ENCODE measurements at places on chromosomes 12 and 14.

DNA sequence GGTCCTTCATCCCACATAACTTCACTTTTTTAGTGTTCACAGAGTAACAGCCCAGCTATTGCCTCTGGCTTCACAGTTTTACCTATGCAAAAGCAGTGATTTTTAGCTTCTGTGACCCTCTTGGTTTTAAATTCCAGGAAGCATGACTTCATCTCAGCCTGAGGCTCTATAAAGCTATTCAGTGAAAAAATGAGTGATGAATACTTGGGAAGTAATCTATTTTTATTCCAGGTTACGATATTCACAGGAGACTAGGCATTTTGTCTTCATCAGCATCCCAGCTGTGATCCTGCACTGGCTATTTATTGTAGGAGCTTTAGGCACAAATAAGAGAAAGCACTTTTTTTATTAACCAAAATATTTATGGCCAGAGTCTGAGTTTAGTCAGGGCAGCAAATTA is 164.8 kb downstream of the SNAPC1 start:
- DNase-seq = no peak

DNA sequence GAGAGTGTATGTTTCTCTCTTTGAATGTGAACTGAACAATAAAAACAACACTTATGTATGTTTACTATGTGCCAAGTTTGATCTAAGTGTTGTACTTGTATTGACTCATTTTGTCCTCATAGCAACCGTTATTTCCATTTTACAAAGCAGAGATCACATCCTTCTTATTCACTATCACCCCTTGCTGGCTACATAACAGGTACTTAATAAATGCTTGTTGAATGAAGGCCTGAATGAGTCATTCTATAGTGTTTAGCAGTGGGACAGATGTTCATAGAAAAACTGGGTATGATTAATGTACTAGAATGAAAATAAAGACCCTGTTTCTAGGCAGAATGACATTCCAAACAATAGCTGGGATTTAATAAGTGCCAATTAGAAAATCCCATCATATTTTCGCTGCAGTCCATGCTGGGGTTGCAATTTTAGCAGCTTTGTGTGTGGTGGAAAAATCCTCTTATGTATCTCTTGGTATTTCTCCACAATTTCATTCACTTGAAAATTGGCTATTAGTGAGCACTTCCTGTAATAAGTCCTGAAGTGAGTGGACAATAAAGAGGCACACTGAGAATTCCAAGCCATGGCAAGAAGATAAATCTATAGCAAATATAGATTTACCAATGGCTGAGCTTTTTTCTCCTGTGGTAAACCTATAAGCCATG is 86.0 kb downstream of the FAR2 start:
- no peak for DNase-seq

- no peak for DNase-seq
These were observed 54.7 kb downstream of the DICER1 start for GRCh38 chr14:95102680-95103044.

GRCh38 chr12:95055057-95055456 is 18.4 kb downstream of the NR2C1 start:
- no peak for DNase-seq

- DNase-seq = no peak
These were observed 177.5 kb downstream of the ADGRD1 start for GRCh38 chr12:131131077-131131807.

- DNase-seq = no peak
These were observed 207.3 kb downstream of the TTC7B start for GRCh38 chr14:90608929-90609341.

DNA sequence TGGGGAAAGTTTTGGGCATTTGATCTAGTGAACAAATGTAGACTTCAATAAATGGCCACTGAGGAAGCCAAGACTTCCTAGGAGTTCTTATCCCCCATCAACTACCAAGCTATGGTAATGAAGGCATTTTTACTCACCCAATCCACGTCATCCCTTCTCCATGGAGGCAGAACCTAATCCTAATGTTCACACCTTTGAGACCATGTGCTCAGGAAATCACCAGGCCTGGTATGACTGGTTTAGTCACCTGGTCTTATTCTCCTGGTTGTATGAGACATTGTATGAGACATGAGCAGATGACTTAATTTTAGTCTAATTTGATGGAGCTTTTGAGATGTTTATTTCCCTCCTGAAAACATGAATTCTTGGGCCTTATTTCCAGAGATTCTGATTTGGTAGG is 88.6 kb downstream of the PAX9 start:
- no peak for DNase-seq

DNA sequence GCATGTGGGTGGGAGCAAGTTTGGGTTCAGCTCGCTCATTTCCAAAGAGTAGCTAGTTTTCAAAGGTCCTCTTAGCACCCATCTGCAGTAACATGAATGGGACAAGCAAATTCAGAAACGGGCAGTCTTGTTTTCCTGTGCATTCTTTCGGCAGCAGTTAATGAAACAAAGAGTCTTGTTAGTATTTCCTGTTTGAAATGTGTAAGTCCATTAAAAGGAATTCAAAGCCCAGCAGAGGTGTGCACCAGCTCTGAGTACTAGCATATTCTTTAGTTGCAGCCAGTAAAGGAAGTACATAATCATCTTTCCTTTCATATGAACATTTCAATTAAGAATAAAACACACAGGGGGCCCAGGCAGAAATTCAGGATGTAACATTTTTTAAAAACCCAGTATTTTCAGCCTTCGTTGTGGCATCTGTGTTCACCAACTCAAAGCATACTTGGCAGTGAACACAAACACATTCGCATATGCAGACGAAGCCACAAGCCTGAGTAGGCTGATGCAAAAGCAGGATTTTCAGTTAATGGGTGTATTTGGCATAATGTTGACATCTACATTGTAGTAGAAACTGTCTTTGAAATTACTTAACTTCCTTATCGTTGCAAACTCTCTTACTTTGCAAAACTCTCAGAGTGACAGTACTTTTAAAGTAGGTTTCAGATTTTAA is 570.0 kb upstream of the FLRT2 start:
- no peak for DNase-seq

GRCh38 chr12:53336181-53336681 is at the start of gene SP7:
TSS of gene SP7 (minus strand) at chr12:53336354. CDS start at chr12:53335646, 708 bp downstream.
- DNase-seq = no peak
